ENCODE measurements at places on chromosomes 2 and 18. TPM values are rescaled to one million over a fixed set of nuclear protein-coding genes. Genes with fewer than 3 reads are reported as not detected.

- no peaks in the 10 kb centered on the region for H3K4me1 ChIP-seq
- H3K36me3 ChIP-seq = no peaks in the 10 kb centered on the region
- no peak overlapping the region for H3K4me3 ChIP-seq
- H3K27ac ChIP-seq = peak overlapping the region; percentile 11
- H3K27me3 ChIP-seq = no peaks in the 10 kb centered on the region
These were observed 107.8 kb upstream of the COPS8 start for GRCh38 chr2:236977852-236978398.

DNA sequence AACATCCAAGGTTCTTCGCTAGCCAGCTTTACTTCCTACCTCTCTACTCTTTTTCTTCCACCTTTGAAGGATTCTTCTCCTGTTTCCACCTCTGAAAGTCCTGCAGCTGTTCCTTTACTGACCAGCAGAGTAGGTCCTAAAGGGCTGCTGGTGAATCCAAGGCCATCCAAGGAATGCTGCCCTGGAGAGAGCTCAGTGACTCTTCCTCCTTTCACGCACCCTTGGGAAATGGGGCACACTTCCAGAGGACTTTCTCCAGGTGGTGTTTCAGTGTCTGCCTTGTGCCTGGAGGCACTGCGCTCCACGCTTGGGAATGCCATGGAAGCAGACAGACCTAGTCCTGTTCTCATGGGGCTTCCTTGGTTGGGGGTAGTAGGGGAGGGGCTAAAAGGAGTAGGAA lies 45.4 kb downstream of the SLC16A14 start:
- H3K4me1 ChIP-seq = no peaks in the 10 kb centered on the region
- no peak for DNase-seq
- no peaks in the 10 kb centered on the region for H3K36me3 ChIP-seq
- no peak overlapping the region for H3K4me3 ChIP-seq

GRCh38 chr18:650428-650858 lies 7.0 kb upstream of the TYMS start:
- no peak for DNase-seq
- H3K4me3 ChIP-seq = no peak overlapping the region
- H3K27ac ChIP-seq = no peak overlapping the region
- H3K36me3 ChIP-seq = no peaks in the 10 kb centered on the region
- H3K27me3 ChIP-seq = no peaks in the 10 kb centered on the region

DNA sequence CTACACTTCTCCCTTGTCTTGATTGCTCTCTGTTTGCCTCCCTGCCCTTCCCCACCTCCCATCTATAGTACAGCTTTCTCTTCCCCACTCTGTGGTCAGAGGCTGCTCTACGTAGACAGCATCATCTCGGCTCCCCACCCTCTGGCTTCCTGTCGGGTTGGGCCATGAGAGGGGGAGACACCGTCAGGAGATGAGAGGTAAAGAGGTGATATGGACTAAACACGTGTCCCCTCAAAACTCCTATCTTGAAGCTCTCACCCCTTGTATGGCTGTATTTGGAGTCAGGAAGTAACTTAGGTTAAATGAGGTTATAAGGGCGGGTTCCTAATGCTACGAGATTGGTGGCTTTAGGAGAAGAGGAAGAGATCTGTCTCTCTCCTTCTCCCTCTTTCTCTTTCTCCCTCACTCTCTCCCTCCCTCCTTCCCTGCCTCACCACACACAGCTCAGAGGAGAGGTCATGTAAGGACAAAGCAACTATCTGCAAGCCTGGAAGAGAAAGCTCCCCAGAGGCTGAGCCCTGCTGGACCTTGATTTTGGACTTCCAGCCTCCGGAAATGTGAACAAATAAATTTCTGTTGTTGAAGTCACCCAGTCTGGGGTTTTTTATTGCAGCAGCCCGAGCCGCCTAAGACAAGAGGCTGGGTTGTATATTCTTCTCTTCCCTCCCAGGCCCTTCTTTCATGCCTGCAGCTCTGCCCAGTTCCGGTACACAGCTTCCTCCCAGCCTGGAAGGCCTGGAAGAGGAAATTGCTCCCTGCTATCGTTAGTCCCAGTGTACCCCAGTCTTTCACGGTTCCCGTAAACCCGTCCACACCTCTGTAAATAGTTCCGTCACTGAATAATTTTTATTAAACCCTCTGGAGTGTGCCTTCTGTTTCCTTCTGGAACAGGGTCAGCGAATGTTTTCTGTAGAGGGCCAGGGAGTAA lies 138.0 kb downstream of the AKAIN1 start:
- no peaks in the 10 kb centered on the region for H3K4me1 ChIP-seq
- no peak overlapping the region for H3K27ac ChIP-seq

DNA sequence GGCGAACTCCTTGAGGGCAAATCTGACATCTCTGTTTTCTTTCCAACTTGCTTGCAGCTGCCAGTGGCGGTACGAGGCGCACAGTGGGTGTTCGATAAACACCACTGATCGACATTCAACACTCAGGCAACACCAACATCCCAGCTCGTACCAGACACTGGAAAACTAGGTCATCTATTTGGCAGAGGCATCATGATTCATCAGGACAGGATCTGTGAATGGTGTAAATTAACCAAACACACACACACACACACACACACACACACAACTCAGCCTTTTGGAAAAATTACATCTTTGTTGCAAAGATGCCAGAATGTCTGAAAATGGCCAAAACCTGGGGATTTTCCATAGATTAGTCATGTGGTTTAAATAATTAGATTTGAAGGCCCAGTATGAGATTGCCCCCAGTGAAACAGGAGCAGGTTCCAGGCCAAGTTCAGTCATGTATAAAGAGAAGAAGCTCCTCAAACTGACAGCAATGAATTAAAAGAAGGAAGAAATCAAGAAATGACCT lies 150.5 kb upstream of the NCKAP5 start:
- H3K27ac ChIP-seq = no peak overlapping the region
- H3K36me3 ChIP-seq = no peaks in the 10 kb centered on the region
- no peaks in the 10 kb centered on the region for H3K4me1 ChIP-seq

DNA sequence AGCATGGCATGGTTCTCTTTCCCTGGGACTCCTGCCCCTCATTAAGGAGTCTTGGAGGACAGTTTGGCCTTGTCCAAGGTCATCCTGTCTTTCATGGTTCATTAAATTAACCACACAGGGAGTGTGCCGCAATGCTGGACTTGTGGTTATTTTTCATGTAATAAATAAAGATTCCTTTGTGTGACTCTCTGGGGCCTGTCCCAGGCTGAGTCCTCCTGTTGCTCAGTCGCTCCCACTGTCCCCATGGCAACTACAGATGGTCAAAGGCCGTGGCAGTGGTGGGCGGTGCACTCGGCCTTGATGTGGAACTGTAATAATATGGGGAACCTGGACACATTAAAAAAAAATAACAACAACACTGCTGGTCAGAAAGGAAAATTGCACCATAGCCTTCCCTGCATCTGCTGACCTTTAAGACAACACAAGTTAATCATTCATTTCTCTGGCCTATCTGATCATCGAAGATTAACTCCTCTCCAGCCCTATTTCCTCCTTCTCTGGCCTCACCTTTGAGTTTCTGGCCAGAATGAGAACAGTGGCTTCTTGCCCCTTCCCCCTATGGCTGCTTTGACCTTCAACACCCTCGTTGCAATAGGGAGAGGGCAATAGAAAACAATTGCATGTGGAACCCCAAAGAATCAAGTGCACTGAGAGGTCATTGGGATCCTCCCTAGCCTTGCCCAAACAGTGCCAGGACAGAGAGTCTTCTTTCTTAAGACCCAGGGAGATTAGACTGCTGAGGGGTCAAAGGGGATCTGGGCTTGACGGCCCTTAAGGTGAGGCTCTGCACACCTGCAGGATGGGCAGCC lies 44.7 kb downstream of the PSD4 start:
- no peaks in the 10 kb centered on the region for H3K27me3 ChIP-seq
- H3K27ac ChIP-seq = peak overlapping the region; percentile 78
- peak; percentile 45 for DNase-seq
- H3K4me3 ChIP-seq = no peak overlapping the region

- H3K36me3 ChIP-seq = peaks cover 44% of the 10 kb centered on the region
- no peak for DNase-seq
- no peak overlapping the region for H3K4me3 ChIP-seq
- no peaks in the 10 kb centered on the region for H3K4me1 ChIP-seq
These were observed 84.7 kb downstream of the ICA1L start for GRCh38 chr2:202786842-202787241.

- no peak overlapping the region for H3K4me3 ChIP-seq
- H3K27ac ChIP-seq = no peak overlapping the region
- no peaks in the 10 kb centered on the region for H3K36me3 ChIP-seq
- no peaks in the 10 kb centered on the region for H3K27me3 ChIP-seq
These were observed 148.3 kb downstream of the RHBDD1 start for GRCh38 chr2:226983895-226984749.

DNA sequence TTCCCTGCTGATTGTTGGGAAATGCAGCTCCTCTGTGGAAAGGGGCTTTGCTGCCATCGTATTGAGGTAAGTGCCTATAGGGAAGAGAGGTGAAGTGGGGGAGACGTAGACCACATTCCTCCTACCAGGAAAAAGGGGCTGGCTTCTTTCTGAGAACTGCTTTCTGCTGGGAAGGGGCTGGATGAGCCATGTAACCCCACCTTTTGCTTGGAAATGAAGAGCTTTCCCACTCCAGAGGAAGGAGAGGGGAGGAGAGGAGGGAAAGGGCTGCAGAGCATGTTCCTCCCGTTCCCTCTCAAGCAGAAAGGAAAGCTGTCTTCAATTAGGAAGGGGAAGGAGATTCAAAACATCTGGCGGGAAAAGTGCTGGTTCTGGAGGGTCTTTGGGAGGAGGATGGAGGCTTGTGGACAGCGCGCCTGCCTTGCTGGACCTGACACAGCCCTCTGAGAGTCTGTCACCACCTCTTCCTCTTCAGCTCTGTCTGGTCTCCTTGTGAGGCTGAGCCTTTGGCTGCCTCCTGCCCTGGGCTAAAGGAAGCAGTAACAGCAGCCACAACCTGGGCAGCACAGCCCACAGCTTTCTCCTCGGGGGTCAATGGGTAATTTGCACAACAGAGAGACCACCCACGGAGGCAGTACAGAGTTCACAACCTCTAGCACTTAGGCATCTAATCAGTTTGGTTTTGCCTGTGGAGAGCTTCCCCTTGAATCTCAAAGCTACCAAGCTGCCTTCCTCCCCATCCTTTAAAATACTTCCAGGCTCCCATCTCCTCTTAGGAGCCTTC lies 410.0 kb upstream of the TNP1 start:
- H3K4me3 ChIP-seq = no peak overlapping the region
- no peak for DNase-seq
- H3K36me3 ChIP-seq = no peaks in the 10 kb centered on the region
- no peaks in the 10 kb centered on the region for H3K27me3 ChIP-seq
- H3K4me1 ChIP-seq = peaks cover 9% of the 10 kb centered on the region

- H3K27ac ChIP-seq = no peak overlapping the region
- no peaks in the 10 kb centered on the region for H3K27me3 ChIP-seq
- no peak overlapping the region for H3K4me3 ChIP-seq
- H3K36me3 ChIP-seq = no peaks in the 10 kb centered on the region
- DNase-seq = no peak
- no peaks in the 10 kb centered on the region for H3K4me1 ChIP-seq
These were observed 65.1 kb downstream of the USP40 start for GRCh38 chr2:233501198-233502076.

- no peak overlapping the region for H3K27ac ChIP-seq
- peaks cover 4% of the 10 kb centered on the region for H3K4me1 ChIP-seq
- H3K27me3 ChIP-seq = no peaks in the 10 kb centered on the region
These were observed 26.0 kb downstream of the ADRA2B start for GRCh38 chr2:96090196-96090926.

DNA sequence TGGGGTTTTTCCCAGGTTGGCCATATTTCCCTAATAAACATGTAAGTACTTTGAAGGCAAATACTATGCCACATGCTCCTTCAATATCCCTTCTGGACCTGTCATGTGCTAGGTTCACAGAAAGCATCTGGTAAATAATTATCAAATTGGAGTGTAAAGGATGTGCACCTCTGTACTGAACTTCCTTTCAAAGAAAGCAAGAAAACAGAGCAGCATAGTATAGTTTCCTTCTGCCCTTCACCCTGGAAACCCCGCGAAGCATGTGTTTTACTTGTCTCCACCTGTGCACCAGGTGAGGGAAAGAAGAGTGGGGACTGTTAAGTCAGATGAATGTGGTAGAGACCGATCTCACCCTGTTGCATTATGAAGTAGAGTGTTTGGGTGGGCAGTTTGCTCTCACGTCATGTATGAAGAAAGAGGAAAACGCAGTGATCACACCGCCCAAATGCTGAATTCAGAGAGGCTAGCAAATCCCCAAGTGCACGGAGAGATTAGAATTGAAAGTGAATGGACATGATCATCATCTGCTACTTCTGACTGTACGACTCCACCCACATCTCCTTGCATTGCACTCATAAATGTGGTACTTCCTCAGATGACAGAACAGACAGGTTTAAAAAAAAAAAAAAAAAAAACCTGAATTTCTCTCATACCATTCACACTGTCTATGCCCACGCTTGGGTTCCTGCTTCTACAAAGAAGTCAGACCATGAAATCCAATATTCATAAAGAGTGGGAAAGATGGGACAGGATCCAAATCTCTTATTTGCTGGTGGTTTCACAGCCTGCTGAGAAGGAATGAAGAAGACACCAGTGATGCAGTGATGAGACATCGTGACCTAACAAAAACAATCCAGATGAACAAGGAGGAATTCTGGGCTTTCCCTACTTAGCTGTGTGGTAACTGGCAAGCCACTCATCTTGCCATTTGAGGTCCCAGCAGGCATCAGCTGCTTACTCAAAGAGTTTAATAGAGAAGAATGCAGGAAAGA lies 448.6 kb downstream of the BCL11A start:
- no peak for DNase-seq
- H3K36me3 ChIP-seq = no peaks in the 10 kb centered on the region
- peaks cover 10% of the 10 kb centered on the region for H3K4me1 ChIP-seq
- no peak overlapping the region for H3K4me3 ChIP-seq
- no peaks in the 10 kb centered on the region for H3K27me3 ChIP-seq

GRCh38 chr2:60836491-60836890 lies 44.9 kb upstream of the REL start:
- H3K27ac ChIP-seq = no peak overlapping the region
- H3K36me3 ChIP-seq = no peaks in the 10 kb centered on the region
- no peaks in the 10 kb centered on the region for H3K4me1 ChIP-seq
- H3K4me3 ChIP-seq = no peak overlapping the region

GRCh38 chr2:203988500-203989260 lies 52.1 kb downstream of the ICOS start:
- no peaks in the 10 kb centered on the region for H3K36me3 ChIP-seq
- H3K4me3 ChIP-seq = no peak overlapping the region
- no peak overlapping the region for H3K27ac ChIP-seq
- DNase-seq = no peak
- no peaks in the 10 kb centered on the region for H3K27me3 ChIP-seq
- no peaks in the 10 kb centered on the region for H3K4me1 ChIP-seq

DCDC2C gene
- not detected for total RNA-seq

CDKL4 gene
- not detected for total RNA-seq

ATP6V1C2 gene
- 0.56 TPM for total RNA-seq

DSG1 gene
- 0.74 TPM for total RNA-seq

PLEKHB2 gene
- 59.7 TPM for total RNA-seq

NOL4 gene
- total RNA-seq = not detected

DRC1 gene
- total RNA-seq = not detected

TOGARAM2 gene
- 1.7 TPM for total RNA-seq

FBXO11 gene
- 39.2 TPM for total RNA-seq

CHST9 gene
- 20.2 TPM for total RNA-seq

TTN gene
- total RNA-seq = 3,666 TPM
